ENCODE measurements at places on chromosomes 13 and 19.
A peak's percentile ranks its signal among the peaks of the same experiment; 100 is the strongest.

- peak; percentile 43 for DNase-seq
Observed at GRCh38 chr13:99442273-99442895, 58.9 kb upstream of the TM9SF2 start.

GRCh38 chr13:97284558-97284957 is 62.4 kb downstream of the MBNL2 start:
- DNase-seq, result no peak

DNA sequence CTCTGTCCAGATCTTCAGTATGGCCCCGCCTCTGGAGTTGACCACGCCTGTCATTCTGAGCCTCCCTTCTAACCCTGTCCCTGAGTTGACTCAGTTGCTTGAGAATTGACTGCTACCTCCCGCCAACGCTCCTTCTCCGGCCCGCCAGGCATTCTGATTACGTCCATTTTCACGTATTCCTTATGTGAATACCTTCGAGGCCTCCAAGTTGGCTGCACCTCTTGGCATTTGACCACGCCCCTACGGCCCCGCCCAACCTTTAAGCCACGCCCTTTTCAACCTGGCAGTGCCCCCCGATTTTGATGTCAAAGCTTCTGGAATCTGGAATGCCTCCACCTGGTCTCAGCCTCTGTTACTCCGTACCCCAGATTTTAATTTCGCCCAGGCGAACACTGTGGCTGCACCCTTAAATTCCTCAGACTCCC is 1.7 kb upstream of the EML2 start:
- peak; percentile 58 for DNase-seq

- DNase-seq, result no peak
Observed at GRCh38 chr13:100870898-100871297, 196.3 kb upstream of the TMTC4 start.

DNA sequence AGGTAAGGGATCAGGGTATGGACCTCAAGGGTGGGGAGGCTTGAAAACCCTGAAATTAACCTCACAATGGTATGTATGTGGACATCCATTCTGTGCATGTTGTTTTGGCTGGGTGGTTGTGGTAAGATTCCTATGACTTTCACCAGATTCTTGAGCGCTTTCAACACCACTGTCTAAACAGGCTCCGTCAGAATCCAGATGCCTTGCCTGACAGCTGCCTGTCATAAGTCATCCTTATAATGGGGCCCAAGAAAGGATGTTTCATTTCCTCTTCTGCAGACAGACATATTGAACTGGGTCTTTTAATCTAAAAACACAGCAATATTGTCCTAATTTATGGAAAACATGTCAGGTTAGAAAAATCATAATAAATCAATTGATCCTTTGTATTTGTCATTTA is 41.3 kb downstream of the ALOX5AP start:
- DNase-seq, result no peak

DNA sequence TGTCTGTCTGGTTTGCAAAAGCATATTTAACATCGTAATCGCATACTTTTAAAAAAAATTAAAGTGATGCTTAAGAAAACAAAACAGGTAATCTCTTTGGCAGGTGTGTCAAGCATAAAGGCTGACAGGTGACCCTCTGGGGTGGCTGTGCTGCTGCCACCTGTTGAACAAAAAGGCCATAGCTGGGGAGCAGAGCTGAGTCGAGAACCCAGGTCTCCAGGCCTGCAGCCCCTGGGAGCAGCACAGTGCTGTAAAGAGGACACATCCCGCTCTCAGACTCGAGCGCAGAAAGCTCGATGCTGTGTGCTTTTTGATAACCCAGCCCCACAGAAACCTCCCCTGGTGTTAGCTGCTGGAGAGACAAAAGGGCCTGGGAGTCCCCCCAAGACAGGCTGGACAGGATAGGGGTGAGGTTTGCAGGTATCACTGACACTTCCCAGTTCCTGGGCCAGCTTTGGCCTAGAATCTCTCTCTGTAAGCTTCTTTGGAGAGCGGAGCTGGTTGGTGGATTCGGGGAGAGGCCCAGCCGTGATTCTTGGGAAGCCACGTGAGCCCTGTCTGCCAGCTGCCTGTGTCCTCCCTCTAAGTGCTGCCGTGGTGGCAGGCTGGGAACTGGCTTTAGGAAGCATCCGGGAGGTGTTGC is 66.9 kb downstream of the C13orf42 start:
- no peak for DNase-seq

DNA sequence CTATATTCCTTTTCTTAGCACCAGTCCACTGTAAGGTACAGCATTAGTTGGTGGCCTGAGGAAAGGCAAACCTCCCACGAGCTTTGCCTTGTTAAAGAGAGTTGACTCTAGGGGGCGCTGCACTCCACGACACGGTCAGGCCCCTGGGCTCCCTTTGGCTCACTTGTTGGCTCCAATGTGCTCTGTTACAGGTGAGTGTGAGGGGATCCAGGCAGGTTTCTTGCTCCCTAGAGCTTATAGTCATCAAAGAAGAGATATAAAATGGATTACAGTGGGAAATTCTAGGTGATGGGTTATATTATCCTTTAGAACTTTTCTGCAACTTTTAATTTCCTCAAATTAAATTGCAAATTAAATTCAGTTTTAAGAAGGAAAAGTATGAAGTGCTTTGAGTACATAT is 3.7 kb downstream of the WDR87 start:
- peak; percentile 84 for DNase-seq

DNA sequence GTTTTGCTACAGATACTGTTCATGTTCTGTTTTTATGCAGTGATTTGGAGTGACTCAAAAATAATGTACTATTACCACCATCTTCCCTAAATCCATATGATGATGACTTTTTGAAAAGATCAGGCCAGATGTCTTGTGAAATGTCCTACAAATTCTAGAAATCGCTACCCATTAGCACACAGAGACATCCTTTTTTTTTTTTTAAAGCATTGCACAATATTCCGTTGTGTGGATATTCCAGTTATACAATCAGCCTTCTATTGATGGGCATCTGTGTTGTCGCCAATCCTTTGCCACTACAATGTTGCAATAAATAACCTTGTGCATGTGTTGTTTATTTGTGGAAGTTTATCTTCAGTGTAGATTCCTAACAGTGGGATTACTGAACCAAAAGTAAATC is 24.5 kb downstream of the ZDHHC20 start:
- DNase-seq, result no peak

DNA sequence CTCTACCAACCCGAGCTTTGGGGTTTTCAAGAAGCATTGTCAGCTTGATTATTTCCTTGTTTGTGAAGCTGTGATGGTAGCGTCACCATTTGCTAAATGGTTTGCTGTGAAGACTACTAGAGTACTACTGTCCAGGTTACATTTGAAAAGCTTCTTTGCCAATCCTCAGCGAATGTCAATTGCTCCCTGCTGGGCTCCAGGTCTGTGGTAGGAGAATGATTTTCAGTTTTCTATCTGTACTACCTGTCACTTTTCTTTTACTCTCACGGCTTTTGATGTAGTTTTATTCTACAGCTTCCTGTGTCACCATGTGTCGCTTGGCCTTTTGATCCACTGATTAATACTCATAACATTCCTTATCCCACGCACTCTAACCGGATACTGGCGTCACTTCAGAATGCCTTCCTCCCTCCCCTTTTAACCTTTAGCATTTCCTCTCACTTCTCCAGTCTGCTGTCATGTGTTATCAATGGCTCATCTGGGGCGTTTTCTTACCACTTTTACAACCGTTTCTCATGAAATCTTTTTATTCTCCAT is 7.5 kb upstream of the GPR183 start:
- DNase-seq, result peak; percentile 61

DNA sequence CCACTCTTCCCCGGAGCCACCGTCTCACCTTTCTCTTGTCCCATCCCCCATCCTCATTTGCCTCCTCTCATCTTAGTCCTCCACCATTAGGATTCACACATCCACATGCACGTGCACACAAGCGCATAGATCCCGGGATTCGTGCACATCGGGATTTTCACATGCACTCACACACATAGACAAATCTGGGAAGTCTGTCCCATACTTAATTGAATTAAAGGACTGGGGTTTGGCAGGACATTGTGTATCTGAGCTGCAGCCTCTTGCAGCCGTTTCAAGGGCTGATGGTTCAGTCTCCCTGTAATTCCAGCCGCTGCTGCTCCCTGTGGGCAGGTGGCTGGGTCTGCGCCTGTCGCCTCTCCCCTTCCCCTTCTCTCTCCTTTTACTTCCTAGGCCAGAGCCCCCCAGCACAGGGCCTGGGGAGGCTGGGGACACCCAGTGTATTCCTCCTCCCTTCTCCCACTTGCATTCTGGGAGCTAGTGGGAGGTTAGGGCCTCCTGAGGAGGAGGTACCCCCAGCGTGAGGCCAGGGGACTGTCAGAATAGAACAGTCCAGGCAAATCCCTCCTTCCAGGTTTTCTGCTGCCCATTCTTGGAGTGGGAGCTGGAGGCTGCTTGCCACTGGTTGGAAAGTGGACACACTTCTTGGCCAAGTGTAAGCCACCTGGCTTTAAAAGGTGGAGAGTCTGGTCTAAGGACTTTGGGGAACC is 43.6 kb downstream of the LYL1 start:
- no peak for DNase-seq
